Right lobe of liver (tissue), 6 donors: ENCODE measurements at places on chromosomes 16 and 17.
A peak's percentile ranks its signal among the peaks of the same experiment; 100 is the strongest.

- peak; percentile 57 for DNase-seq
Observed at GRCh38 chr16:30184891-30185682, 1.7 kb downstream of the CORO1A start.

DNA sequence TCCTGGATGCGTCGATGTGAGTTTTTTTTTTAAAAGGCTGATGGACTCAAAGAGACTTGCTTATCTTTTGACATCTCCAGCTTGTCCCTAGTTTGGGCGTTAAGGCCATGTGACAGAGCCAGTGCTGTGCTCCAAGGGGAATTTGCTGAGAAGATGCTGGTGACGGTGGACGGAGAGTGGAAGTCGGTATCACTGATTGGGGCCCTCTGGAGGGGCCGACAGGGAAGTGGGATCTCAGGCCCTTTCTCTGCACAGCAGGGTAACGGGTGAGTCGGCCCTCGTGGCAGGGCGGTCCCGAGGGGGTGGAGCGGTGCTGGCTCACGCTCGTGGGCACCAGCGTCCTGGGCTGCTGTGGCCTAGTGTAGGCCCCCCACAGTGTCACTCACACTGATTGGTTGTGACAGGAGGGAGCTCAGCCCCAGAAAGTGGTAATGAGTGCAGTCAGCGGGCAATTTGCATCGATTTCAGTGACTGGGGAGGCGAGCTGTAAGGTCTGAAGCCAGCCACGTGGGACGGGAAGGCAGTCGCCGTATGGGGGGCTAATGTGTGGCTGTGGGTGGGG is 91.3 kb downstream of the TBC1D16 start:
- DNase-seq: peak; percentile 41

- DNase-seq: no peak
Observed at GRCh38 chr17:2502871-2503580, 8.7 kb downstream of the METTL16 start.

DNA sequence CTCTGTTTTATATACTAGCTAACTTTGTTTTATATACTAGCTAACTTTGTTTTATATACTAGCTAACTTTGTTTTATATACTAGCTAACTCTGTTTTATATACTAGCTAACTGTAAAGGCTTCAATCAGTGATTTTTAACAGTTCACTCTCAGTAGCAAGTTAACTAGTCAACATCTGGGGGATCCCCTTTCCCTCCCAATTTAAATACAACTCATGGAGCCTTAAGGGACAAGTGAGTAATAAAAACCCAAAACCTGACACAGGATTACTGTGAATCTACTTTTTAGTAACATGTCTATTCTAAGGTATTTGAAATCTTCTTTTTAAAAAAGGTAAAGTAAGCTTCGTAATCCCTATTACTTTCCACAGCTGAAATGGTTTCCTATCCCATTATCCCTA is 32.2 kb downstream of the FAM222B start:
- no peak for DNase-seq

DNA sequence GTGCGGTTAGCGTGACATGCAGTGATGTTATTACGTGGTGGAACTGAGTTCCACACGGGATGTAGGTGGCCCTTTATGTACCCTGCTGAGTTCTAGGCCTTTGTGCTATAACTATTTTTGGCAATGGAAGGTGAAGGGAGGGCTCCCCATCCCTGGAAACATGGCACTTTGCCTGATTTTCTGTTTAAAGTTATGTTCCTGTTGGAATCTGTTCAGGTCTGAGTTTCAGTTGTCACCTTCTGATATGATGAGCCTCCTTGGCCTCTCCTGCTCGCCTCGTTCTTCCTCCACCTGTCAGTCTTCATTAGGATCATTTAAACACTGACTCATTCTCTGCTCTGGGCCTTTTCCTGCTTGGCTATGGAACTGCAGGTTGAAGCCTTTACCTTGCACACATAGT is 200.6 kb downstream of the FTO start:
- DNase-seq: no peak

- no peak for DNase-seq
Observed at GRCh38 chr16:17386229-17386628, 84.5 kb downstream of the XYLT1 start.

DNA sequence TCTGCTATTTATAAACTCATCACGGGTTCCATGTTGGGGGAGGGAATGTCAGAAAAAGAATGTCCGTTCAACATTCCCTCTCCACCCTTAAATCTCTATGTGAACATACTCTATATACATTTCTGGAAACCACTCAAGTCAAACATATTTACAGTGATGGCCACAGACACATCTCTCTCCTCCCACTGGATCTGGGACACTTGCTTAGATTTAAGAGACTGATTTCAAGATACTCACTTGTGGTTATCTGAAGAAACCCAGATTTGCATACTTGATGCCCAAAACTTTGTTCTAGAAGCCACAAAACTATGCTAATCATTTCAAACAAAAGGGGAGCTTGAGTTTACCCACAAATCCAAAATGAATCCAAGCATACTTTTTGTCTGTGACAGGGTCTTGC is 182.9 kb upstream of the SOX9 start:
- no peak for DNase-seq

DNA sequence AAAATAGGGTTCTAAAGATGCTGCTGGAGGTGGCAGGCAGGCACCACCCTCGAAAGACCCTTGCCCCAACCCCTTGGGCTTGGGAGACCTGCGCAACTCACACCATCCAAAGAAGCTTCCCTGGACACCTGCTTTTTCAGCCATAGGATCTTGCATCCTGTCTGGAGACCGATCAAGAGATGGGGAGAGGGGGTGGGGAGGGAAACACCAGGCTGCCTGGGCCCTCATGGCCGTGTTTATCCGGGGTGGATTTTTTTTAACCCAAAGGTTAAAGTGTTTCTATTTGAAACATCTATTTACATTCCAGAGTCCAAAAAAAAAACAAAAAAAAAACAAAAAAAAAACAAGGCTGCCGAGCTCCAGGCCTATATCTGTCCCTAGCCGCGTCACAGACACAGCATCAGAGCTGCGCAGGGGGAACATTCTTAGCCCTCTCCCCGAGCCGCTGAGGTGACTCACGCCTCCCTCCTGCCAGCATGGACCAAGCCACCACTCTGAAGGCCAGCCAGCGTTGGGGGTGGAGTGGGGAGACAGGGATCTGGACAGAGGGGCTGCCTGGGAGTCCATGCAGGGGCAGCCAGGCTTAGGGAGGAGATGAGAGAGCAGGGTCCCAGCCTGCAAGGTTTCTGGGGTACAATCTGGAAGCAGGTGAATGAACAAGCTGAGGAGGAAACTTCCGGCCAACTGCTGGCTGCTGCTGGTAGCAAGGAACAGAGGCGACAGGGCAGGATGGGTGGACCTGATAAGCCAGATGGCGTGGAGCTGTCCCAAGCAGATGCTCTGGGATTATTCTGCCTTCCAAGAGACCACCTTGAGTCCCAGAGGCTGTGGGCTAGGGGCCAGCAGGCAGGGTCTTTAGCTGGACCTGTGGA is 14.8 kb downstream of the HDAC5 start:
- peak; percentile 89 for DNase-seq

DNA sequence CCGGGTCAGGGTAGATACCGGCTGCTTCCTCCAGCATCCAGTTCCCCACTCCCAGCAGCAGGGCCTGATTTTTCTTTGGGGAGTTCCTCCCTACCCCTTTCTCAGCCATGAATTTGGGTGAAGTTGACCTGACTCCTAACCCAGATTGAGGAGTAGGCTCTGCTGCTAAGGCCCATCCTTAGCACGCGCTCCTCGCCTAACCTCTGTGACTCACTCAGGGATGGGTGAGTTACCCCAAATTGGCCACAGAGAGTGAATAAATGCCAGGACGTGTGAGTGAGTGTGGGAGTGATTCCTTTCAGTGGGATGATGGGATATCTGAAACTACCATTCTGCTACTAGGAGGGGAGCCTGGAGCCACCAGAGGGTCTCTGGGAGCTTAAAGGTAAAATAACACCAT is 28.9 kb upstream of the ABCC12 start:
- DNase-seq: no peak

- DNase-seq: no peak
Observed at GRCh38 chr17:28124962-28125361, 82.5 kb downstream of the NLK start.

DNA sequence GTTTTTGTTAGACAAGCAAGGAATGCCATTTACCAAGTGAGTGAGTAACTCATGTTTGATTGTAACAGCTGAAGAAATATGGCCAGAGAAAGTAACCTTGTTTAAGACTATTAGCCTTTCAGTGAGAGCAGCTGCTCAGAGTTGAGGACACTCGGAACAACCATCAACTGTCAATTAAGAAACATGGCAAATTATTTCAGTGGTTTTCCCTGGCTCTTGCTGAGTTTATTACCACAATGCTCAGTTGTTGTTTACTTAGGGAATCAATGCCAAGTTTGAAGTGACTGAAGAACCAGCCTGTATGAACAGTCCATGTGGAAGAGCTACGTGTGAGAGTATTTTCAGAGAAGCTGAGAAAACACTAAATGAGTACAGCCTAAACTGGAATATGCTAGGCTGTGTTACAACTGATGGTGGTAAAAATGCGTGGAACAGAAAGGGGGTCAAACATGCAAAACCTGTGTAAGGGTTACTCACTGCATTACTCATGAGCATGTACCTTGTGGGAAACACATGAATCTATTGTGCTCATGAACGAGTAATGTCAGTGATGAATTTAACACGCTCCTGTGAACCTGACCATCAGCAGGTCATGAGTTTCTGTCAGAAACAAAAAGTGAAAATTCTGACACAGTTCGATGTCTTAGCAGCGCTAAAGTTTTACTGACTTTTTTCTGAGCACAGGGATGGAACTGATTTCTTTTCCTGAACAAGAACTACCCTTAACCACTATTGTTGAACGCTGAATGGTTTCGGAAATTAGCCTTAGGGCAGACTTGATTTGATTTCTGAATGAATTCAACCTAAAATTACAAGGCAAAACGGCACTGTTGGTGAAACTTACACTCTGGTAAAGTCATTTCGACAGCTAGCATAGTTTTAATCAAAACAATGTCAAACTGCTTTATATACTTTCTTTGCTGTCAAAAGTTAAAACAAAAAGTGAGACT is 33.5 kb downstream of the GNA13 start:
- DNase-seq: no peak

GRCh38 chr17:27480699-27481098 is 24.5 kb downstream of the KSR1 start:
- DNase-seq: no peak

DNA sequence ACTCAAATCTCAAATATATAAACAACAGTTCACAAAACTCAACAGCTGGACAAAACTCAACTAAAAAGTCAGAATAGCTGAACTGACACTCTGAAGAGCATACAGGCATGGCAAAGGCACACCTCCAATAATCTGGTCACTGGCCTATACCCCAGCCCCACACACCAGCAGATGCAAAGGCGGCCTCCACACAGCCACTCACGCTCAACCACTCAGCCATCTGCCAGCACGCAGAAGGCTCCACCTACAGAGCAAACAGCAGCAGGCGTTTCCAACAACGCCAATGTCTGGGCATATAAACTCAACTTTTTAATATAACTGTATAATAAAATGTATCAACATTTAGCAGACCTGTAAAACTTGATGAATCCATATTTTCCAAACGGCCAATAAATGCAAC is 17.2 kb downstream of the USP7 start:
- DNase-seq: no peak

- DNase-seq: no peak
Observed at GRCh38 chr17:9175700-9176467, 154.6 kb downstream of the NTN1 start.

DNA sequence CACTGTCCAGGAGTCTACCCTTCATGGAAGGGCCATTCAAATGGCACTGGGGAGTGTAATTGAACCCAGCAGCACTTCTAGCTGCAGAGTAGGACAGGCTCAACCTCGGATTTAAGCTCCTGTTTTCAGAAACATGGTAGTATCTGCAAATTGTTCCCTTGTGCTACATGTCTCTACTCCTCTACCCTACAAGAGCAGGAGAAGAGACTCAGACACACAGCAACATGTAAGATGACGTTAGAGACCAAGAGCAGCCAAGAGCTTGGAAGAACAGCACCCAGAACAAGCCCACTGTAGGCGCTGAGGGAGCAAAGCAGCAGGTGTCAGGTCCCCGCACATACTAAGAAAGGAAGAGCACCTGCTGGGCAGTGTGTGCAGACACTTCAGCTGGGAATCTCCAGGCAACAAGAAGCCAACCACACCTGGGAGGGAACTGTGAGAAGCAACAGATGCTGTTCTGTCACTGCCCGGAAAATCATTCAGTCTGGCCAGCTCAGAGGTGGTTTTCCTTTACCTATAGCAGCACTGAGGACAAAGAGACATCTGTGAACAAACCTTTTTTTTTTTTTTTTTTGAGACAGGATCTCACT is 35.6 kb upstream of the MNT start:
- DNase-seq: no peak

DNA sequence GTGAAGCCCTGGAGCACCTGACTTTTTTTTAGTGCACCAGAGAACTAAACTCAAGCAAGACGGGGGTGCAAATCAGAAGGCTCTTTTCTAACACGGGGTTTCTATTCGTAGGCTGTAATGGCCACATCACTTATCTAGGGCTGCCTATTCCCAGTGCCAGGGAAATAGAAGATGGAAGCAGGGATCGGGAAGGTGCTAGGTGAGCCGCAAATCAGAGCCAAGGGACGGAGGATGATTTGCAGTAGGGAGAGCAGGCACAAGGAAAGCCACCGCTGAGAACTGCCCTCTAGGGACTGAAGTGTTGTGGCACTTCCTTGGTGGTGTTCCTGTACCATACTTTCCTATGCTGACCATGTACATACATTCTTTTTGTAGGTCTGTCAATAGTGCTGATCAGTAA is 7.8 kb upstream of the SLC46A1 start:
- no peak for DNase-seq

- no peak for DNase-seq
Observed at GRCh38 chr16:84357191-84357651, 11.1 kb upstream of the ATP2C2 start.

DNA sequence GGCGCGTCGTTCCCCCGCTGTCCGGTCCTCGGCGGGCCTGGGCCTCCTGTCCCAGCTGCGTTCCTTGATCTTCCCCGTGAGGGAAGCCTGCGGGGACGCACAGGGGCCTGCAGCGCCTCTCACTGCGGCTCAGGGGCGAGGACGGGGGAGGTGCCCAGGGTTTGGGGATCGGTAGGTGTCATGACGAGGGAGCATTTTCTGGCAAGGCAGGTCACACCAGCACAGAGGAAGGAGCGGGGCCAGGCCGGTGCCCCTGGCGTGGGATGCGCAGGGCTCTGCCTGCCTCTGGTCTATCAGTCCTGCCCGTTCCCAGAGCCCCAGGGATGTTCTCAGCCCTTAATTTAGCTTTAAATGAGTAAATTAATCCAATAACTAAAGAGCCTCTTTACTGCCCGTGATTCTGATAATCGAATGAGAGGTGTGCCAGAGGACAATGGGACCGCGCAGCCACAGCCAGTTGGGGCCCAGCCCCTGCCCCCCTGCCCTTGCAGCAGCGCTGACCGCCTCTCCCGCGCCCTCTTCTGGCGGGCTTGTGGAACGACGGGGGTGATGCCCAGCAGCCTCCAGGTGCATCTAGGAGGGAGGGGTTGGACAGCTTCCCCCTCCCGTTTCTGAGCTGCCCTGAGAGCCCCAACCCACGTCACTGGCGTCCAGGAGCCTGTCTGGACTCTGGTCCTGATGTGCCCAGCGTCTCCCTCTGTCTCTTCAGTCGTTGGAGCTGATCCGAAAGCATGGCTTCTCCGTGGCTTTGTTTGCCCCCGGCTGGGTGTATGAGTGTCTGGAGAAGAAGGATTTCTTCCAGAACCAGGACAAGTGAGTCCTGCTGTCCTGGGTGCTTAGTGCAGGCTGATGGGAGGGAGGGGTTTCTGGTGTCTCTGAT is 7.9 kb downstream of the ENGASE start:
- no peak for DNase-seq
